DMS79 treated with DMSO at 0.1 percent for 48 hours (cell line): ENCODE measurements at places on chromosomes 3 and 15.

GRCh38 chr15:90234096-90234988 lies at the start of gene GDPGP1:
TSS of gene GDPGP1 (plus strand) at chr15:90234209. CDS start at chr15:90240909, 6,700 bp downstream.
- peak; percentile 52 for DNase-seq

DNA sequence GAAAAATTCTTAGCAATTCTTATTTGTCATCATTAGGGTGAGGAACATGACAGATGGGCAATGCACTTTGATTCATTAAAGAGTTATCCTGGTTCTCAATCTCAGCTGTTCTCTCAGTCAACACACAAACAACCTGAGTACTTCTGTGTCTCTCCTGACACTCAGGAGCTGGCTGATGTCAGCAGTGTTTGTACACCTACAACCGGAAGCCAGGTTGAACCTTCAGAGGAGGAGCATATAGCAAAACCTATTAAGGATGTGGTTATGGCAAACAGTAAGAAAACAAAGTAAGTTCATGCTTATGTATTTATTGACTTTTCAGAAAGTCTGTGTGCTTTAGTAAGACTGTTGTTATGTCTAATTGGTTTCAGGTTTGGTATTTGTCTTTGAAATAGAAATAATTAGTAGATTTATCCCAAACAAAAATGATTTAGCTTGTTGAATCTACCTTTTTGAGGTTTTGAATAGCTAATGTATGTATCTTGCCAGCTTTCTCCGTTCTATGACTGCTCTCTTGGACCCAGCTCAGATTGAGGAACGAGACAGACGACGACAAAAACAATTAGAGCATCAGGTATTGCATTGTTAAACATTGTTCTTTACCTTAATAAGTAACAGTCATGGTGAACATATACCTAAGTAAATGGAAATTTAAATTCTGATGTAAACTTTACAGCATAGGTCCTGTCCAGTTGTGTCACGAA lies 36.6 kb downstream of the CCDC66 start:
- DNase-seq, result no peak

- no peak for DNase-seq
These were observed 362.8 kb downstream of the CHST2 start for GRCh38 chr3:143482106-143483088.

GRCh38 chr15:70879401-70879800 lies 12.8 kb downstream of the THAP10 start:
- DNase-seq, result no peak

DNA sequence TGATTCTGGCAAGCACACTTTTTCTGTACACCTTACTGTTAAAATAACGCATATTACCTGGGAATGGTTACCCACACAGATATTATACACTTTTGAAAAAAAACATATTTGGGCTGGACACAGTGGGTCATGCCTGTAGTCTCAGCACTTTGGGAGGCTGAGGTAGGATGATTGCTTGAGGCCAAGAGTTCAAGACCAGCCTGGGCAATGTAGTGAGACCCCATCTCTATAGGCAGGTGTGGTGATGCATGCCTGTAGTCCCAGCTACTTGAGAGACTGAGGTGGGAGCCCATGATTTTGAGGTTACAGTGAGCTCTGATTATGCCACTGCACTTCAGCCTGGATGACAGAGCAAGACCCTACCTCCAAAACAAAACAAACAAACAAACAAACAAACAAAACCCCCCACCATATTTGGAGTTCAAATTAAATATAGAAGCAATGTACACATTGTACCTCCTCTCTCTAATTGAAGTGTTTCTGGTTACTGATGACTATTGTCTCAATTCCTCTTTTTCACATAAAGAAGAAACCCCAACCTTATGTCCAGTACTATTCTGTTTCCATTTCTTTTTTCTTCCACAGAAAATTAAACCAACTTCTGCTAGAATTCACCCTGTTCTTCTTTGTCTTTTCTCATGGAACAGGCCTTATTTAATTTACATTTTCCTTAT lies 152.6 kb upstream of the UMPS start:
- no peak for DNase-seq

- no peak for DNase-seq
These were observed 29.7 kb upstream of the LHFPL4 start for GRCh38 chr3:9583371-9583770.

- no peak for DNase-seq
These were observed 126.8 kb upstream of the PFN2 start for GRCh38 chr3:150097588-150097890.

- DNase-seq, result no peak
These were observed 32.3 kb upstream of the FBN1 start for GRCh38 chr15:48677821-48678220.

- no peak for DNase-seq
These were observed 10.4 kb downstream of the ARF4 start for GRCh38 chr3:57586778-57587177.

GRCh38 chr3:134552784-134553183 lies 66.9 kb downstream of the CEP63 start:
- no peak for DNase-seq

DNA sequence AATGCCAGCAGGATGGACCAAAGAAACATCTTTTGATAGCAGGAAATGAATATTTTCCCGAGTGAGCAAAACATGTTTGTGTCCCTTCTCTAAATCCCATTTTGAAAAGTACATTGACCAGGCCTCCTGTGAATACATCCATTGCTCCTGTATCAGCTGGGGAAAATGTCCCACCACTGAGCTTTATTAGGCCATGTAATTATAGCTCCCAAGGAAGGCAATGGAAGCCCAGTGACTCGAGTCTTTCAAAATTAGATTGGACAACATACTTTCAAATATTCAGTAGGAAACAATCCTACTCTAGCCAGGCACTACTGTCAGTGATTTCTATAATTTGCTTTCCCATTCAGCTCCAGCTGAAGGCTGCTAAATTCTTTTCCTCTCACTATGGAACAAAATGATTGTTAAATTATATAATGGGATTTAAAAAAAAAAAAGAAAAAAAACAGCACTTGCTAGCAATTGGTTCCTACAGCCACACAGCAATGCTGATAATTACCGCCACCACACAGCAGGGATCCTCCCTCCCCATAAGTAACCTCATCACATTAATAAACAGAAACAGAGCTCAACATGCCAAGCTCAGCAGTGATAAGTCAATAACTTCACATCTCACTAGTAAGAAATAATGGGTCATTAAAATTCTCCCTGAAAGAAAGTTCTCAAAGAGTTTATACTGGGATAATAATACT lies 172.4 kb upstream of the SLC2A2 start:
- no peak for DNase-seq

- no peak for DNase-seq
These were observed 97.8 kb upstream of the AADACL2 start for GRCh38 chr3:151635905-151636304.

GRCh38 chr3:113516115-113516505 lies 1.2 kb upstream of the SPICE1 start:
- peak; percentile 21 for DNase-seq

DNA sequence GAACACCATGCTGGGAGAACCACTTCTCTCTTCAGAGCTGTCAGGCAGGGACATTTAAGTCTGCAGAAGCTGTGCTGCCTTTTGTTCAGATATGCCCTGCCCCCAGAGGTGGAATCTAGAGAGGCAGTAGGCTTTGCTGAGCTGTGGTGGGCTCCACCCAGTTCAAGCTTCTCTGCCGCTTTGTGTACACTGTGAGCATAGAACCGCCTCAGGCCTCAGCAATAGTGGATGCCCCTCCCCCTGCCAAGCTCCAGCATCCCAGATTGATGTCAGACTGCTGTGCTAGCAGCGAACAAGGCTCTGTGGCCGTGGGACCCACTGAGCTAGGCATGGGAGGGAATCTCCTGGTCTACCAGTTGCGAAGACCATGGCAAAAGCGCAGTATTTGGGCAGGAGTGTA lies 121.6 kb downstream of the NFKBIZ start:
- DNase-seq, result no peak
